Stomach (tissue), 19 donors: ENCODE measurements at places on chromosomes 6 and 20. TPM values are rescaled to one million over a fixed set of nuclear protein-coding genes. Genes with fewer than 3 reads are reported as not detected.

DNA sequence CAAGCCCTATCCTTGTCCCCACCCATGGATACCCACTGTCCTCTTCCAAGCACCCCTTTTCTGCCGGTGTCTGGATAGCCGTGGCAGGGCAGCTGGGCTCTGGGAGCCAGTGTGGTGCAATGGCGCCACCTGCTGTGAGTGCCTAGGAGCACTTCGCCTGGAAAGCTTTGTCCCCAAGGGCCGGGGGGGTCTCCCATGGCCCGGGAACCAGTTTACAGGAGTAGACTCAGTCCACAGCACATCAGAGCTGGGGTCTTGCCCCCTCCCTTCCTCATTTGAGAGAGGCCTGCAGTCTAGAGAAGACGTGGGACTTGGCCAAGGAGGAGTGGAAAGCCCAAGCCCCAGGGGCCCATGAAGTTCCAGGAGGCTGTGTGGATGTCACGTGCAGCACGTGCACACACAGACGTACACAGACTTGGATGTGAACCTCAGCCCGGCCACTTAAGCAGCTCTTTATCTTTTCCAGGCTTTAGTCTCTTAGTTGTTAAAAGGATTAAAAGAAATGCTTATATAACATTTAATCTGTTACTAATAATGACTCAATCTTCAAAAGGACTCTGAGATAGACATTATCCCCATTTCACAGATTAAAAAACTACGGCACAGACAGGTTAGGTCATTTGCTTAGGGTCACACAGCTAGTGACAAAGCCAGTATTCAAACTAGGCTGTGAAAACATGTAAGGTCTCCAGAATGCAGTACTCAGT, 40.9 kb upstream of the CDH22 start:
- H3K27ac ChIP-seq: no peak overlapping the region
- peaks cover 4% of the 10 kb centered on the region for H3K27me3 ChIP-seq
- peak; percentile 85 for DNase-seq
- H3K4me3 ChIP-seq: no peak overlapping the region

HLA-F gene
- 85.2 TPM for total RNA-seq

SYCP2 gene
- total RNA-seq: 9.8 TPM

GRCh38 chr20:39036011-39036410, 73.9 kb downstream of the DHX35 start:
- no peaks in the 10 kb centered on the region for H3K4me1 ChIP-seq
- DNase-seq: no peak
- peaks cover 37% of the 10 kb centered on the region for H3K36me3 ChIP-seq
- H3K4me3 ChIP-seq: no peak overlapping the region

DNA sequence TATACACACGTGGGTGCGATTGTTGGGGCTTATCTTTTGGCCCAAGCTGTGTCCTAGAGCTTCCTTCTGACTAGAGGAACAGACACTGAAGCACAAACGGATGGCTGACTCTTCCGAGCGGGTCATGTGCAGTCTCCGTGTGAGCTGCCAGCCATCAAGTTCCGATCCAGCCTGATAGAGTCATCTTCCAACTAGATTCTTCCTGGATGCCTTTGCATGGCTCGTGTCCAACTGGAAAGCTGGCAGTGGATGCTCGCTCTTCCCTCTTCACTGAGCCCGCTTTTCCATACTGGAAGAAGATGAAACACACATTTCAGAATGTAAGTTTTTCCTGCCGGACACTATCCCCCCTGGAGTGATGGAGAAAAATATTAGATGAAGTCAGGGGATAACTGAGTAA, 148.1 kb downstream of the SCML4 start:
- H3K27me3 ChIP-seq: no peaks in the 10 kb centered on the region
- H3K27ac ChIP-seq: no peak overlapping the region
- peaks cover 15% of the 10 kb centered on the region for H3K4me1 ChIP-seq
- H3K36me3 ChIP-seq: no peaks in the 10 kb centered on the region

SOBP gene
- 5.2 TPM for total RNA-seq

DNA sequence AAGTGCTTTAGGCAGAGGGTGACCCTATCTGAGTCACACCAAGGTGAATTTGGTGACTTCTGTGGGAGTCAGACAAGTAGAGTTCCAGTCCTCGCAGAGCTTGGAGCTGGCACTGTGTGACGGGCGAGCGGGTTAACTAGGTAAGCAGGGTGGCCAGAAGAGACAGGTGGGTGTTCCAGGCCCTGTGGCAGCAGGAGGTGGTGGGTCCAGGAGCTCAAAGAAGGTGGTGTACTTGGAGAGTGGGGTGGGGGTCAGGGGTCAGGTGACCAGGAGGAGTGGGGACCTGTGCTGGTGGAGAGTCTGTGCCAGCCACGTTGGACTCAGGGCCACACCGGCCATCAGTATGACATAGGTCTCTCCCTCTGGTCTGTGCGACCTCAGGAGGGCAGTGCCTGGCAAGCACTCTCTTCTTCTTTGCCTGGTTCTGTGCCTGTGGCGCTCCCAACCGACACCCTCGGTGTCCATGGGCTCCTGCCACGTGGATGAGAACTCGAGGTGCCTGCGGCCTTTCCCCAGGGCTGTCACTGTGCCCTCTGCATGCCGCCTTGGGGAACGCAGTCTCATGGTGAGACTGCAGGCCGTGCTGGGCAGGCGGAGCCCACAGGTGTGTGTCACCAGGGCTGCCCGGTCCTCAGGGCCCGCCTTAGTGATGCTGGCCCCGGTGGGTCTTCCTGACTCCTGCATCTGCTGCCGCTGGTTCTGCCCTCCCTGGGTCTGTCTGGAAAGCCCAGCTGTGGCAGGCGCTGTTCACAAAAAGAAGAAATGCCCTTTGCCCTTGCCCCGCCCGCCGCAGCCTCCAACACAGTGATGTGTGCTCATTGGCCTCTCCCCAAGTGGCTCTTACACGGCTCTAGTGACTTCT, 1.6 kb downstream of the MRGBP start:
- H3K27ac ChIP-seq: peak overlapping the region; percentile 97
- H3K36me3 ChIP-seq: peaks cover 38% of the 10 kb centered on the region
- no peaks in the 10 kb centered on the region for H3K27me3 ChIP-seq
- peaks cover 28% of the 10 kb centered on the region for H3K4me1 ChIP-seq
- H3K4me3 ChIP-seq: no peak overlapping the region

DNA sequence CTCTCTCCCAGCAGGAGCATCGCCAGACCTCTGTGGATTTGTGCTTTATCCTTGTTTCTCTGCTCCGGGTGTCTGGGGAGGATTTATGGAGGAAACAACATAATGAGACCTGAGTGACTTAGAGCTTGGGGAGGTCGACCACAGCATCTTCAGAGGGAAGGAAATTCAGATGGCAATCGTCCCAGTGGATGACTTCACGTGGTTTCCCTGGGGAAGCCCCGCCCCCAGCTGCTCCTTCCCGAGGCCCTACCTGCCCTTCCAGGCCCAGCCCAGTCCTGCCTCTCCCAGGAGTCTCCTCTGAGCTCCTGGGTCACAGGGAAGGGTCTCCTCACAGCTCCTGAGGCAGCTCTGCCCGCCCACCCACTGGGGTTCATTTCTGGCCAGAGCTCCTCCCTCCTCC, 430.3 kb upstream of the SULF2 start:
- DNase-seq: no peak
- peaks cover 7% of the 10 kb centered on the region for H3K27me3 ChIP-seq
- no peaks in the 10 kb centered on the region for H3K4me1 ChIP-seq
- no peaks in the 10 kb centered on the region for H3K36me3 ChIP-seq
